ENCODE measurements at places on chromosomes 11 and 22.

DNA sequence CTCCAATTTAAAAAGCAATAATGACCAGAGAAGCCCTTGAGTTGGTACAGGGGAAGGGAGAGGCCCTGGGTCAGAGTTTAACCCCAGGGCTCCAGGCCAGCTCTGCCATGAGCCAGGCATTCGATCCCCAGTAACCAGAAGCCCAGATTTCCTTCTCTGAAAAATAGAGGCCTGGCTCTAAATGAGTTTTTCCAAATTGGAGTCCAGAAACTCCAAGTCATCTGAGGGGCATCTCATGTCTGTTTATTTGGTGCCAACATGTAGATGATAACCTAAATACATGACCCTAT, 381.9 kb downstream of the CTTN start:
- DNase-seq = no peak

GRCh38 chr11:115363921-115364320, 140.3 kb downstream of the CADM1 start:
- no peak for DNase-seq

DNA sequence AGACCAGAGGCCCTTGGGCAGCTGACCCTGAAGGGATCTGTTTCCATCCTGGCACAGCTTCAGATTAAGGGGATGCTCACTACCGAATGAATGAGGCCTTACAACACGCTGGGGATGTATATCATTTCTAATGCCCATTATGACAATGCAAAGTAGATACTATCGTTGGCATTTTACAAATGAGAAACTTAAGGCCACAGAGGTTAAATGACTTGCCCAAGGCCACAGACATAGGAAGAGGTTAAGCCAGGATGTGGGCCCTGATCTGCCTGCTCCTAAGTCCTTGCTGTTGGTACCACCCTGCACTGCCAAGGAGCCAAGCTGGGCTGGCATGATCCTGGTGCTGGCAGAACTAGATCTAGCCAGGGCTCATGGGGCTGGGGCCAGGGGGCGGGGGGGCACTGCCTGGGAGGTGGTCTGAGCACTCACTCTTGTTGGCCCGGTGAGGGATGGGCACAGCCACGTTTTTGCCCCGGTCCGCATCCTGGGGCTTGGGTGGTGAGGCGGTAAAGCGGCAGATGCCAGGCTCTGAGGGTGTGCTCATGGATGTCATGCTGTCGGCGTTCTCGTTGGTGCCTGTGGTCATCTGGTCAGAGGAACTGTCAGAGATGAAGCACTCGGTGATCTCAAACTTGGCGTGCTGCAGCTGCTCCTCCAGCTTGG, 102.8 kb downstream of the CEP164 start:
- no peak for DNase-seq

DNA sequence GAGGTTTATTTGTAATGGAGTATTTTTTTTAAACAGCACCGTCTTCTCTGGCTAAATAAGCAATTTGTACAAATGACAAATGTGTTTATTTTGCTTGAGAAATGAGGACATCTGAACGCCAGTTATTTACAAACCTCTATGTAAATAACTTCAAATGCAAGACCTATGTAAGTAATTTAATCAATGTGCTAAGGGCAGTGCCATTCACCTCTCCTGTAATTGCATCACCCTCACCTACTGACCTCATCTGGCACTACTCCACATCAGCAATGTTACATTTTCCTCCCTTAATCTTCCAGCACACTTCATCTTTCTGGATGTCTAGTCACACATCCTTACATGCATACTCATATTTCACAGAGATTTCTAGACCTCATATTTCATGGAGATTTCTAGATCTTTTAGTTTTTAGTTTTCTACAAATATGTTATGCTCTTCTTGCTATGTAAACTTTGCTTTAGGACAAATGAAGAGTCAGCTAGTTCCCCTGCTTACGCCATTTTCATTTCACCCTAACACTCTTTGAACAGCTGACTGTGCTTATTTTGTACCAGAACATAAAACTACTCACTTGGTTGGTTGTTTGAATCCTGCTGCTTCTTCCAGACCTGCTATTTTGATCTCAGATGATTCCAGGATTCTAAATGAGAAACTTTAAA, 238.6 kb downstream of the GRM5 start:
- no peak for DNase-seq

GRCh38 chr11:46616551-46617133, 385 bp downstream of the HARBI1 start:
- no peak for DNase-seq

- DNase-seq = no peak
Measured at GRCh38 chr22:48868554-48868953, 959.1 kb downstream of the BRD1 start.

DNA sequence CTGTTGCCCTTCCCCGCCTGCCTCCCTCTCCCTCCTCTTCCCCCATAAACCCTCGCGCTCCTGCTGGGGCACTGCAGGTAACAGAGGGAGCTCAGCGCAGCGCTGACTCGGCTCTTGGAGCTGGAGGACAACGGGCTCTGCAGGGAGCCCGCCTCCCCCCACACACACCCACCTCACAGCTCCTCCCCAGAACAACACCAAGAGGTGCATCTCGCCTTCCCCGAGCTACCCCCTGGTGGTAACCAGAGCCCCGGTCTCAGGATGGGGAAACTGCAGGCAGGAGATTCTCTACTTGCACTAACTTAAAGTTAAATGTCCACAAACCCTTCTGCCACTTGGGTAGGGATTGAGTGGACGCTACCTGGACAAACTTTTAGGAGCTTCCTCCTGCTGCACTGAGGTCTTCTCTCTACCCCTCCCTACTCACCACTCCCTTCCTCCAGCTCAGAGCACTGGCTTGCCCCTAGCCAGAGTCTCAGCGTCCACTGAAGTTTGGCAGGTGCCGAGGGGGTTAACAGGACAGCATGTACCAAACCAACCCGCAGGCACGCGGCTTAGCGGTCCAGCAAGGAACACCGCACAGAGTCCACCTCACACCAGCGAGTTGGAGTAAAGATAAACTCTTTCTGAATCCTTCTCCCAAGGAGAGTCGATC, 4.0 kb upstream of the SCN4B start:
- peak; percentile 13 for DNase-seq

DNA sequence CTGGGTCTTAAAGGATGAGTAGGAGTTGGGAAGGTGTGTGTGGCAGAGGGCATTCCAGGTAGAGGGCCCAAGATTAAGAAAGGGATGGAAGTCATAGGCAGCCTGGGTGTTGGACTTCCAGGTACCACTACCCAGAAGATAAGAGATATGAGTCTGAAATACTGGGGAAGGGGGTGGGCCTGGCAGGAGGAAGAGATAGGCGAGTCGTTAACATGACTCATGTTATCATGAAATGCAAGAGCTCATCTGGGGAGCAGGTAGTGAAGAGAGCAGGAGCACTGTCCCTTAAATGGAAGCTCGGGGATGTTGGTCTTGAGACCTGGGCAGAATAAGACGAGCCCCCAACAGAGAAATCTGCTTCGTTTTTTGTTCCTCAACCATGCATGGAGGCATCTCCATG, 10.2 kb downstream of the ZC3H7B start:
- DNase-seq = no peak

DNA sequence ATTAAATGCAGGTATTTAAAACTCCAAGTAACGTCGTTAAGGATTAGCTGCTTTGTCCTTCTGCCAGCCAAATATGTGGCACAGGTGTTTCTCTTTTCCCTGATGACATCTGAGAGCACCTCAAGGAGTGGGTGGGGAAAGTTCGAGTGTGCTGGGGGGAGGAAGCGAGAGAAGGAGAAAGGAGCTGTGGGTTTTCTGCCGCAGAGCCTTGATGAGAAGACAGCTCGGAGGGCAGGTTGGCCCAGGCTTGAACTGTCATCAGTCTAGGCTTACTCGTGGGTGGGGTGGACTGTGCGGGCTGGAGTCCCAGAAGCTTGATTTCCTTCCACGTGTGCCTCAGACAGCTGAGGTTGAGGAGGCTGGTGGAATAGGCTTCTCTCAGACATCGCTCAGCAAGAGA, 15.2 kb upstream of the SORL1-AS1 start:
- DNase-seq = peak; percentile 85

DNA sequence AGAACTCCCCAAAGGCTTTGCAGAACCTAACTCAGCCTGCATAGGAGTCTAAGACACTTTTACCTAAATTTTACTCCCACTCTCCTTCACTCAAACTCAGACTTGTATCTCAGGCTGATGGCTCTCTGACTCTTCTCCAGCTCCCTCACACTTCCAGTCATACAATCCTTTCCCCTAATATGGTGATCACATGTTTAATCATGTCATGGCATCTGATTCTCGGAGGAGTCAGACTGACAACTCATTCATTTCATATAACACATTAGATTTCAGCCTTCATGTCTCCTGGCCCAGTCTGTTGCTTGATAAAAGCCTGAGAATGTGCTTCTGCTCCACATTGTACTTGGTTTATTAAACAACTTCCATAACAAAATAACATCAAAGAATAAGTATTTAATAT, 1503.9 kb upstream of the TENM4 start:
- no peak for DNase-seq

DNA sequence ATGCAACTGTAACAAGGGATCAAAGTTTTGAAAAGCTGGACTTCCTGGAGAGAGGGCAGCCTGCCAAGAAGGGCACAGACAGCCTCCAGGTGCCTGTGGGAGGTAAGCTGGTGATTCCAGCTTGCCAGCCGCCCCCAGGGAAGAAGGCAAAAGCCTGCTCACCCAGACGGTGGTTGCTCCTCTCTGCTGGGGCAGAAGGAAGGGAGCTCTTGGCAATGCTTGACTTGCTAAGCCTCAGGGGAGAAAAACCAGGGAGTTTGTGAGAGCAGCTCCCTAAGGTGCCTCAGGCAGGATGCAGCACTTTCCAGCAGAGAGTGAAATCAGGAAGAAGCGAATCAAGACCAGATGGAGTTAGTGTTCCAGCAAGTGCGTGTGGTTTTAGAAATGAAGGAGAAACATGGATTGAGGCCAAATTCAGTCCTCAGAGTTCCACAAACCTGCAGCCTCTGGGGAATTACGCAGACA, 553.6 kb downstream of the BUD13 start:
- no peak for DNase-seq

GRCh38 chr11:108886660-108887009, 221.8 kb downstream of the DDX10 start:
- no peak for DNase-seq

- no peak for DNase-seq
Measured at GRCh38 chr22:29988719-29989118, 91.5 kb upstream of the HORMAD2 start.

DNA sequence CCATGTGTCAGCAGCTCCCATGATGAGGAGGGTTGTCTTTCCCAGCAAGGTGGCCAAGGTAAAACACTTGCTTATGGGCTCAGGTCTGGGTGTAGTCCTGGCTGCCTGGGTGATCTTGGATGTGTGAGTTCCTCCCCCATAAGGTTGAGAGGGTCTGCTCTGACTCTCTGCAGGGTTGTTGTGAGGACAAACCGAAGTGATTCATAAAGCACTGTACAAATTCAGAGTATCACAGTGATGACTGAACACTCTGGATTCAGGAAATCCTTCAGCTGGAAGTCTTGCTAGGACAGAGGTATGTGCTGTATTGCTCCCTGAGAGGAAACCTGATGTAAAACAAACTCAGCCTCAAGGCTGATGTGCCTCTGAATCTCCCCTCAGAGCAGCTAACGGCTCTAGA, 220.9 kb upstream of the PITPNB start:
- DNase-seq = no peak

DNA sequence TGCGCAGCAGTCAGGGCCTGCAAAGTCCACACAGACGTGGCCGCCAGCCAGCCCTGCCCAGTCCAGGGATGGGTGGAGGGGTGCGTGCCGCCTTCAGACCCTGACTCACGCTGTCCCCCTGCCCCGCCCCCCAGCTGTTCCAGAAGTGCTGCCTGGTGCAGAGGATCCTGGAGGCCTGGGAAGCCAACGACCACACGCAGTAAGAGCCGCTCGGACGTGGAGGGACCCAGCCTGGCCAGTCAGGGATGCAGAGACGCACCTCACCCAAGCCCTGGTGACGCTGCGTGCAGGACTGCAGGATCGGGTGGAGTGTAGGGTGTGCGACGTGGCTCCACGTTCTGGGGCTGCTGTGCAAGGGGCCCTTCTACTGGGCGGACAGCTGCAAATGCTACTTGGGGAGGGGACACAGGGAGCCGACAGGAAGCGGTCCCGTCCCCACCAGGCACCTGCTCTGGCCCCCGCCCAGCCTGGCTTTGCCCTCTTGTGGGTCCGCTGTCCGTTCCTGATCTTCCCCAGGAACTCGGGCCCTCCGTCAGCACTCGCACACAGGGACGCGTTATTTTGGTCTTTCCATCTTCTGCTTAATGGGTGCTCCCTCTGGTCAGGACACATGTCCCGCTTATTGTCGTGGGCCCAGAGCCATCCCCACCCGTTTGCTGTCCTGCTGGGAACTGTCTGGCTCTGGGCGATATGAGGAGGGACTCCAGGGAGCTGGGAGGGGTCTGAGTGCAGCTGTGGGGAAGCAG, 42.5 kb downstream of the SBF1 start:
- no peak for DNase-seq

DNA sequence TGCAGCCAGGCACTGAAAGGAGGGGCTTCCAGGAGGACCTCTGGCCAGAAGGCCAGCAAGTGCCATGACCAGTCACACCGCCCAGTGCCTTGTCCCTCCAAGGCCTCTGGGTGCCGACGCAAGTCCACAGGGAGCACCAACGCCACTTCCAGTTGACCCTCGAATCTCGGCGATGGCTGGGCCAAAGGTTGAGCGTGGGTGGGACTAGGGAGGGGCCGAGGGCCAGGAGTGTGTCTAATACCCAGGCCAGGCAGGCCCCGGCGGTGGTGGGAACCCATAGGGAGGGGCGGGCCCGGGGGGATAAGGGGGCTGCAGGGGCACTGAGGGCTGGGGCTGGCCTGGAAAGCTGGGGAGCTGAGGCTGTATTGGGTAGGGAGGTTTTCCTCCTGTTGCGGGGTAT, 29.3 kb downstream of the CD5 start:
- DNase-seq = no peak

- no peak for DNase-seq
Measured at GRCh38 chr11:131770801-131771200, 400.4 kb downstream of the NTM start.

DNA sequence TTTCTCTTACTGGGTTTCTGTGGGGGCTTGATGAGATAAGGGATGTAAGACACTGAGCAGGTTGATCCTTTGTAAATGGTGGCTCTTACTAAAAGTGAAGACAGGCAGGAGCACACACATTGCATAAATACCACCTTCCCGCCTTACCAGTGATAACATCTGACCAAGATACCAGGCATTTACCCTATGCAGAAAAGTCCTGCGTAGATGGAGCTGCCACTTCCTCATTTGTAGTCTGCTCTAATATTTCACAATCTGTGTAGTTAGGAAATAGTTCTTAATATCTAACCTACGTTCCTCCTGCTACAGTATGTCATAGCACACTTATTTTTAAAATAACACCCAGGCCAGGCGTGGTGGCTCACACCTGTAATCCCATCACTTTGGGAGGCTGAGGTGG, 23.9 kb upstream of the SWAP70 start:
- DNase-seq = no peak
